ENCODE measurements at places on chromosomes 12 and 14. TPM values are rescaled to one million over a fixed set of nuclear protein-coding genes. Genes with fewer than 3 reads are reported as not detected.

DNA sequence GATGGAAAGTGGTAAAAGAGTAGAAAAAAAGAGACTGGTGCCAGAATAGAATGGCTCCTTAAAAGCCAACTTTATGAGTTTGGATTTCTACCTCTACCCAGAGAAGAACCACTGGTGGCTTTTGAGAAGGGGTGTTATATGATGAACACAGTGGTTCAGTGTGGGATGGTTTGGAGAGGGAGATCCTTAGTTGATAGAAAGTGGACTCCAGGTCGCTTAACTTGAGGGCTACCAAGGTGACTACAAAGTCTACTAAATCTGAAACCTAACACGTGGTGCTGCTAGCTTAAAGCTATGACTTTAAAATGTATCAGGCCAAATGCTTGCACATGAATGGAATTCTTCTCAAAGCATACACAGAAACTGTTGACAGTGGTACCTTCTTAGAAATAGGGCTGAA lies 8.4 kb downstream of the SPTB start:
- DNase-seq: no peak

DNA sequence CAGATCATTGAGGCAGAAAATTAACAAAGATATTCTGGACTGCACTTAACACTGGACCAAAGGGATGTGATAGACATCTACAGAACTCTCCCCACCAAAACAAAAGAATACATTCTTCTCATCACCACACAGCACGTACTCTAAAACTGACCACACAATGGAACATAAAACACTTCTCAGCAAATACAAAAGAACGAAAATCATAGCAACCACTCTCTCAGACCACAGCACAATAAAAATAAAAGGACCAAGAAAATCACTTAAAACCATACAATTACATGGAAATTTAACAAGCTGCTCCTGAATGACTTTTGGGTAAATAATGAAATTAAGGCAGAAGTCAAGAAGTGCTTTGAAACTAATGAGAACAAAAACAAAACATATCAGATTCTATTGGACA lies 254.0 kb upstream of the STXBP6 start:
- DNase-seq: no peak

The KERA gene
- total RNA-seq: not detected

GRCh38 chr12:11765421-11765816 lies 115.9 kb downstream of the ETV6 start:
- DNase-seq: no peak

DNA sequence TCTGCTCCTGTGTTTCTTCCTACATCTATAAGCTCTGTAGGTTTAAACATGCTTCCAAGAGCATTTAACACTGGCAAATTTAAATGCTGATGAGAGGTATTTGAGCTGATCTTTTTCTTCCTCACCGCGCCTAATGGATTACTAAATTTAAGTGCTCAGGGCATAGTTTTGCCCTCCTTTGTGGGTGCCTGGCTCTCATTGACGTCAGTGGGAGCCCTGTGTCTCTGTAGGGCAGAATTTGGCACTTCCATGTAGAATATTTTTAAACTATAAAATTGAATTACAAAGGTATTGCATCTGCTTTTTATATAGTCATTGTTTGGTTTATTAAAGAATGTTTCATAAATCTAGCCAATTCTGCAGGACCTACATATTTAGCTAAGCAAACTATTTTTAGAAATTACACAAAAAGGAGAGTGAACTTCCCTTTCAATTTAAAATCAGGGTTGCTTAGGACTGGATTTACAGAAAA lies 444.8 kb downstream of the AEBP2 start:
- no peak for DNase-seq

GRCh38 chr12:95181103-95181502 lies 36.2 kb downstream of the FGD6 start:
- no peak for DNase-seq

The CMA1 gene
- 4.4 TPM for total RNA-seq

The HOXC12 gene
- not detected for total RNA-seq

GRCh38 chr12:108686780-108687179 lies 44.5 kb downstream of the CORO1C start:
- DNase-seq: no peak

DNA sequence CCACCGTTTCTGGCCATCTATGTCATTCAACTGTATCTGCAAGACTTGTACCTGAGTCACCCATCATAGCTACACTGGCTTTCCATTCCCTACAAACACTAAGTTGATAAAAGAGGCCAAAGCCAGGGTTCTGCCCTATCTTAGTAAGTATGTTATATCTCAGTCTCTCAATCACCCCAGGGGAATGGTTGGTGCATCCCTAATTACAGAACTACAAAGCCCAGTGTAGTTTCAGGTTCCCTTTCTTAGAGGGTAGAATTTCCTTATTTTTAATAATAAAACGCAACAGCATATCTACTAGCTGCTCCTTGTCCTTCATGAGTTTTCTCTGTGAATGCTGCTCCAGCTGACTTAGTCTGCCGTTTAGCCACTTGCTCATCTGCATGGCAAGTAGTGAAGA lies 57.6 kb downstream of the ST8SIA1 start:
- no peak for DNase-seq

The CCDC88C gene
- 65.8 TPM for total RNA-seq

GRCh38 chr14:105887692-105888091 lies 361.3 kb downstream of the TMEM121 start:
- no peak for DNase-seq

The NAA30 gene
- total RNA-seq: 15.6 TPM
